ENCODE measurements at places on chromosomes 12 and 14.
A peak's percentile ranks its signal among the peaks of the same experiment; 100 is the strongest.

- no peak for DNase-seq
Observed at GRCh38 chr12:115464111-115464581, 780.2 kb upstream of the TBX3 start.

GRCh38 chr14:20436363-20436755 lies 393 bp upstream of the KLHL33 start:
- no peak for DNase-seq

GRCh38 chr14:92945959-92946846 lies 23.3 kb downstream of the CHGA start:
- DNase-seq = peak; percentile 54

DNA sequence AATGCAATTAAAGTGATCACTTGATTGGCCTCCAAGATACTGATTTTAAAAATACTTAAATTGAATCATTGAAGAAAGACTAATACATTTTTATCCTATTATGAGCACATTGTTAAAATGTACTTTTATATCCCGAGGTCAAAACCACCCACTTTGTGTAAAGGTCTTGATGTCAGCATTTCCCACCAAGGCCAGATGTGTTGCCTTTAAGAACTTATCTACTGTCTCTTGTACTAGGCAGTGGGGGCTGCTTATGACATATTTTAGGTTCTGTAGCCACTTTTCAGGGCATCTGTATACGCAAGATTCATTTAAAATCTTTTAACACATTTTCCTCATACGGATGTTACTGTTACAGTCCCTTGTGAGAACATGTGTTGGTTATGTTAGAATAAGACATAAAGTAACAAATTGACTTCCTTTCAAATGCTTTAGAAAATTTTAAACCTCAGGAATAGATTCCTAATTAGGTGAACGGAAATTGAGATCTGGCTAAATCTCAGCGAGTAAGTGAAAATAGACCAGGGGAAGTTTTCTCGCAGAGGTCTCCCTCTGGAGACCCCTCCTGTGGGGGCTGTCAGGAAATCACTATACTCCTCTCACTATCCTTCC lies 456.2 kb downstream of the ADAMTS20 start:
- DNase-seq = no peak

GRCh38 chr12:123382684-123383083 lies 1.2 kb upstream of the KMT5A start:
- no peak for DNase-seq

GRCh38 chr12:78703820-78704525 lies 160.6 kb upstream of the SYT1 start:
- no peak for DNase-seq

DNA sequence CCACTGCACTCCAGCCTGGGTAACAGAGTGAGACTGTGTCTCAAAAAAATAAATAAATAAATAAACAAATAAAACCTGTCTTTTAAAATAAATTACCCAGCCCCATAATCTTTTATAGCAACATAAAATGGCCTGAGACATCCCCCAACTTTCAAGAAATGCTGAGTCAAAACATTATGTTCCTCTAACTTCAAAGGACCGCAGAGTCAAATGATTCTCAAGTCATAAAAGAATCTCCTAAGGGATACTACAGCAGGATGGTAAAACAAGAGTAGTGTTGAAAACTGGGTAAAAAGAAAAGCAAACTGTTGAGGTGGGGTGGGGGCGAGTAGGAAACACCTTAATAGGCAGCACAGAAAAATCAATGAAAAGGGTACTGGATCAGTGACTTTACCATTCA lies 9.5 kb downstream of the BLTP3B start:
- no peak for DNase-seq

- DNase-seq = peak; percentile 68
Observed at GRCh38 chr14:34059925-34060650, 109.2 kb upstream of the EGLN3 start.

- no peak for DNase-seq
Observed at GRCh38 chr14:104249089-104249488, 110.7 kb downstream of the KIF26A start.

DNA sequence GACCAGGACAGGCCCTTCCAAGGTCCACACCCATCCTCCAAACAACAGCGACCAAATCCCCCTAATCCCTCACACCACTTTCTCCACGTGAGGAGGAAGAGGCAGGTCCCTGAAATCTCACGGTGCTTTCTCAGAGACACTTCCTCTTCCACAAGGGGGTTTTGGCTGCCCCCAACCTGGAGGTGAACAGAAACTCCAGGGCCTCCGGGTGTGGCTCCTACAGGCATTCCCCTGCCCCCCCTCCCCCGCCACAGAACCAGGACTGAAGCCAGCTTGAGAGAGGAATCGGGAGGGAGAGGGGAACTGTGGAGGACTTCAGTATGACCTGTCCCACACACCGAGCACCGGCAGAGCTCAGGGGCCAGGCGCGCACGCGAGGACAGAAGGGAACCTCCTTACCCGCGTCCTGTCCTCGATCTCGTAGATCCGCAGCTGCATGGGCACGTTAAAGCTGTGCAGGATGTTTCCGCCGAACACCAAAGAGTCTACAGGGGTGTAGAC lies 60.2 kb downstream of the KDM2B start:
- DNase-seq = no peak

- DNase-seq = peak; percentile 65
Observed at GRCh38 chr12:6057700-6058099, 66.8 kb downstream of the VWF start.

DNA sequence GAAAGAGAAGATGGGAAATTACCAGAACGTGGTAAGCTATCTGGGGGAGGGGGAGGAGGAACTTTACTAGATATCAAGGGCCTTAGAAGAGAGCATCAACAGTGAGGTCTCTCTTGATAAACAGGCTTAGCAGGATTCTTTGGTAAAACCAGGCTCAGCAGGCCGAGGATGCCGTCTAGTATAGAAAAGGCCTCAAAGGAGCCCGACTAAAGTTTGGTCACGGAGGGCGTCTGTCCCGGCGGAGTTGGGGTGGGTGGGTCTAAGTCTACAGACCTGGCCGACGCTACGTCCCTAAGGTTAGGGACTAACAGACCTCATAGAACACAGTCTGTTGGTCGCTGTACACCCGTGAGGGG lies 538 bp upstream of the TIGAR start:
- no peak for DNase-seq

- DNase-seq = no peak
Observed at GRCh38 chr14:104602315-104602932, 2.1 kb downstream of the TMEM179 start.

DNA sequence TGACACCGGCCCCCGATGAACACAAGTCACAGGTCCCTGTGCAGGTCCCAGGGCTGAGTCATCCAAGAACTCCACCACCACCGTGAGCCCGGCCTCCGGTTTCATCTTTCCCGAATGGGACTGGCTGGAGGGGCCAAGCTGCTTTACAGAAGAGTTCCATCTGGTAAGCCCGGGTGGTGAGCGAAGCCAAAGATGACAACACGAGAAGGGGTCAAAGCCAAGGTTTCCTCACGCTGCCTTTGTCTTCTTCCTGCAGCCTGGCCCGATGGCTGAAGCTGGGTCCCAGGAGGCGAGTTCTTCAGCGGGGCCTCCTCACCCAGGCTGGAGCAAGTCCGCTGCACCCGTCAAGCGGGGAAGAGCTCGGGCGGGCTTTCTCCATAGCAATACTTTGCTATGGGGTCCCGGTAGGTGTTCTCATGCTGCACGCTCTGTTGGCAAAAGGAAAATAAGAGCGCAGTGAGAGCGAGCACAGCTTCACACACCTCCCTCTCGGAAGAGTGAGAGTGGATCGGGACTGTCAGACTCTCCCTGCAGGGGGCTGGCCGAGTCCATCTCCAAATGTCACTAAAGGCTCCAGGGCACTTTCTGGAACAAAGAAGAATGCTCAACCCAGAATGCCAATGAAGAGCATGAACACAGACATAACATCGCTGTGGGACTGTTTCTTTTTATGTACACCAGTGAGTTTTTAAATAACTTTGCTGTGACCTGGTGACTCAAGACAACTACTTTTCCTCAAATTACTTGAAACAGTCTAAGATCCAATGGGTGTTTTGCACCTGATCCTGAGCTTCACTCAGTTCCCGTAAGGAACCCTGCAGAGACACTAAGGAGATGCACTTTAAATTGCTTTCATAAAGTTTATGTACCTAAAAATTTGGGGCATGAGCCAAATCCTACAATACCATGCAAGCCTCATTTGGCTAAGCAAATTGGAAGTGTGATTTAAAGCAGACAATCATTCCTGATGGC lies 20.1 kb downstream of the SPRING1 start:
- no peak for DNase-seq

- no peak for DNase-seq
Observed at GRCh38 chr14:68874746-68875155, 81.9 kb upstream of the ZFP36L1 start.

DNA sequence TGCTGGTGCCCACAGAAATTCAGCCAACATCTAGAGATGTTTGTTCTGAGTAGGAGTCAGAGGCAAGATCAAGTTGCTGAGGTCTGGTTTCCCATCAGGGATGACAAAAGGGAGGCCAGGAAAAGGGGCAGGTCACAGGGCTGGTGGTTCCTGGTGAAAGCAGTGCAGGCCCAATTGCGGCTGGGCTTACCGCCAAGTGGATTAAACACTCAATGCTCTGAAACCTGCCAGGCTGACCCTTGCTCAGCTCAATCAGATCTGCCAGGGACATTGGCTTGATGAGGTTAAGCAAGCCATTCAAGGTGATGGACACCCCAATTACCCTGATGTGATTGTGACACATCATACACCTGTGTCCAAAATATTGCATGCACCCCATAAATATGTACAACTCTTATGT lies 5.5 kb upstream of the OAS1 start:
- no peak for DNase-seq

DNA sequence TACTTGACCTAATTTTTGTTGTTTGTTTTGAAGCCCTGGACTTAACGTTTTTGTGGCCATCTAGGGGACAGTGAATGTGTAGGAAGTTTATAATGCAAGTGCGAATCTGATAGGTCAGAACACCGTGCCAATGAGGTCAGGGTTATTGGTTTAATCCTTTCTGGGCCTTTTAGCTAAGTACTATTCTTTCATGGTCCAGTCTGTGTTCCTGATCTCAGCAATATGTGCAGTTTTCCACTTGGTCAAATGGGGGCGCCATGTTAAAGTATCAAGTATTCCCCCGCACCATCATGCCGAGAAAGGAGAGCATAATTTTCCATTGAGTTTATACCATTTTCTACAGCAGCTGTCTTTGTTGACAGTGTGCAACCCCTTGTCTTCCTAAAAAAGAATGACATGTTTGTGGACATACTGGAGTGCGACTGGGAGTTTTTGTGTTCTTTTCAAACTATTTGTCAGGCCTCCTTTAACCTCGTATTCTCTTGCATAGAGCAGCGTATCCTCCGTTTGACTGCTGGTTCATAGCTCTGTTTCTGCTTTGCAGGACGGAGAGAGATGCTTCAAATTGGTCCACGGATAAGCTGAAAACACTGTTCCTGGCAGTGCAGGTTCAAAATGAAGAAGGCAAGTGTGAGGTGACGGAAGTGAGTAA lies 1.3 kb downstream of the AHSA1 start:
- peak; percentile 72 for DNase-seq

- DNase-seq = no peak
Observed at GRCh38 chr14:68320495-68320894, 472.4 kb downstream of the ZFP36L1 start.

- no peak for DNase-seq
Observed at GRCh38 chr14:58836303-58836974, 198.7 kb downstream of the DACT1 start.

- DNase-seq = no peak
Observed at GRCh38 chr14:104690861-104691455, 1.5 kb downstream of the INF2 start.

DNA sequence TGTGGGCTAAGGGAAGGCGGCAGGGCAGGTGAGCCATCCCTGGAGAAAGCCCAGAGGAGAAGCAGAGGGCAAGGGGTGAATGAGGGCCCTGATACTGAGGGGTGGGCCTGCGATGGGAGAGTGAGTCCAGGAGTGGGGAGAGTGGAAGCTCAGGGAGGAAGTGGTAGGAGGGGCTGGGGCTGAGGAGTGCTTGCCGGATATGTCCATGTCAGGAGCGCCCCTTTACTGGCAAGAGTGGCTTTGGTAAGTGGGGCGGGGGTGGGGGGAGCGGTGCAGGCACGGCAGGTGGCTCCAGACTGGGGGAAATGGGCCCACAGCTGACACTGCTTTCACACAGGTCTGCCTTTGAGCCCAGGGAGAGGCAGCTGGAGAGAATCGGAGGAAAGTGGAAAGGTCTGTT lies 86.4 kb upstream of the GPR68 start:
- DNase-seq = no peak

DNA sequence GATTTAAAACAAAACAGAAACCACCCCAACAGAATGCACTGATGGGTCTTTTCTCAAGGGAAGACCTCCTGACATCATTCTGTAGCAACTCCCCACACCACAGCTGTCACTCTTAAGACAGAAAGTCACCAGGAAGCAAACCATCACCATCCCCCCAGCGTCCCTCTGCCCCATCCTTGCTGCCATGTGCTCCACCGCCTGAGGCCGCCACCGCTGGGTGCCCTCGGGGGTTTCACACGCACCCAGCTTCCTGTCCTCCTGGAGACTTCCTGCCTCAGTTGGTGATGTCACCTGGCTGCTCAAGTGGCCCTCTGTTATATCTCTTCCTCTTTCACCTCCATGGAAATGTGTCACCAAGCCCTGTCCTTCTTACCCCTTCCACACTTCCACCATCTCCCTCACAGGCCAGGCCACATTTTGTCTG lies 71.4 kb upstream of the GPR68 start:
- DNase-seq = no peak

- no peak for DNase-seq
Observed at GRCh38 chr14:34835312-34835711, 39.8 kb downstream of the BAZ1A start.

All from glutamatergic neuron (in vitro differentiated cells).